ENCODE measurements at places on chromosomes 2 and 18.

- DNase-seq = no peak
Measured at GRCh38 chr2:229445019-229445418, 173.9 kb upstream of the PID1 start.

DNA sequence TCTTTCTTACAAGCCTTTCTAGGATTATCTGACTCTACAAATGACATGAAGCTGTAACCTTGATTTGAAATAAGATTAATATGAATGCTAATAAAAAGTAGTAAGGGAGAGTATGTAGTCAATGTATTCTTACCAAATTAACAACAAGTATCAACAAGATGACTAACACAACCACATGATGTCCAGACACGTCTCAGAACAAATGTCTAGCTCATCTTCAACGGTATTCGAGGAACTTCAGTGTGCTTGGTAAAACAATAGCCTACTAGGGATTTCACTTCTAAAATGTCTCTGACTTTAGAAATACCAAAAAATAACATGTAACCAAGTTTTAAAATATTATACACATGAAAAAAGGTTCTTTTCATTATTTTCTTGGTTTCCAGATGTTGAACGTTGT lies 3.4 kb downstream of the HDLBP start:
- DNase-seq = no peak

DNA sequence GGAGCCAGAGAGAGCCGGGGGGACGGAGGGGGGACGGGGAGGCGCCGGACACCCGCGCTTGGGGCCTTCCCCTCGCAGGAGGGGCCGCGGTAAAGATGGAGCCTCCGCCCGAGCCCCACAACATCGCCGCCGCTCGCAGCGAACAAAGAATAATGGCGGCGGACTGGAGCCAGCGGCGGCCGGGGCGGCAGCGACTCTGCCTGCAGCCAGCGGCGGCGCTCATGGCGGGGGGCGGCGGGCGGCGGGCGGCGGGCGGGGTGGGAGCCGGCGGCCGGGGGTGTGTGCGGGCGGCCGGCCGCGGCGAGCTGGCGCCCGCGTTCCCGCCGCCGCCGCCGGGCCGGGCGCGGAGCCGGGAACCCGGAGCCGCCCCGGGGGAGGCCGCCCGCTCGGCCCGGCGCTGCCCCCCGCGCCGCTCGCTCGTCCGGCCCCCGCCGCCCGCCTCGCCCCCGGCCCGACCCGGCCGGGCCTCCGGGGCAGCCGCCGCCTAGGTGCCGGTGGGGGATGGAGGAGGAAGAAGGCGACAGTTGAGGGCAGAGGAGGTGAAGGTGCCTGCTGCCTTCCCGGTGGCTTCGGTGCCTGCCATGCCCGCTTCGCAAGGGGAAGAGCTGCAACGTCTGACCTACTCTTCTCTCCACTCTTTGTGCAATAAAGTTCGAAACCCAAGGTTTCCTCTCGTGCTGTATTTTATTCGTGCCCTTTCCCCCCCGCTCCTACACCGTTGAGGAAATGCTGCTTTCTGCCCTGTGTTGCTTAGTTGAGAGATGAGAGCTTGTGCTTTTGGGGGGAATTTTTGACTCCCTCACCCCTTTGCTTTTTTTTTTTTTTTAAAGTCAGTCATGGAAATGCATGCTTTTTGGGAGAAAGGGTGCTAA lies 634 bp downstream of the CREB1 start:
- peak; percentile 62 for DNase-seq

DNA sequence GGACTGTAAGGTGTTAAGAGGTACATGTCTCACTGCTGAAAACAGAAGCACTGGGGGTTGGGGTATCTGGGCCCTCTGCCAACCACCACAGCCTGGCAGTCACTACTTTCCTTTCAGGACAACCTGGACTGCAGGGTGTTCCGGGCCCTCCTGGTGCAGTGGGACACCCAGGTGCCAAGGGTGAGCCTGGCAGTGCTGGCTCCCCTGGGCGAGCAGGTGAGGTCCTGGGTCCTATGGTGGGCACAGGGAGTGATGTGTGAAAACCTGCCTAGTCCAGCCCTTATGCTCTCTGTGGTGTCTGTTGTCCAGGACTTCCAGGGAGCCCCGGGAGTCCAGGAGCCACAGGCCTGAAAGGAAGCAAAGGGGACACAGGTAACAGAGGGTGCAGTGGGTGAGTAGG lies 40.0 kb downstream of the MARCO start:
- no peak for DNase-seq

DNA sequence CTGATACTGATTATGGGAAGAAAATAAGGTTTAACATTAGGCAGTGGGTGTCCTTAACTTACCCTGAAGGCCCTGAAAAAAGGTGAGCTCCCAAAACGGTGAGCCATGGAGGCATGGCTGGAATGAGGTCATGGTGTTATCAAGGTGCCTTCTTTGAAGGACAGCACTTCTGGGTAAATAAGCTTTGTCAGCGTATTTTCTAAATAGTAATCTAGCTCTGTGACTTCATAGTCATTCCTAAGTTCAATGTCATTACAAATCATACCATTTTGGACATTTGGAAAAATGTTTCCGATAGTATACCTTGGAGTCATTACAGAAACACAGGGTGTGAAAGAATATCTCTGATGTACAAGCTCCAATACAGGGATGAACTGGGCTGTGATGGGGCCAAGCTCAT lies 35.2 kb upstream of the CNGA3 start:
- no peak for DNase-seq

GRCh38 chr2:67841711-67842110 lies 221.1 kb downstream of the C1D start:
- DNase-seq = no peak

DNA sequence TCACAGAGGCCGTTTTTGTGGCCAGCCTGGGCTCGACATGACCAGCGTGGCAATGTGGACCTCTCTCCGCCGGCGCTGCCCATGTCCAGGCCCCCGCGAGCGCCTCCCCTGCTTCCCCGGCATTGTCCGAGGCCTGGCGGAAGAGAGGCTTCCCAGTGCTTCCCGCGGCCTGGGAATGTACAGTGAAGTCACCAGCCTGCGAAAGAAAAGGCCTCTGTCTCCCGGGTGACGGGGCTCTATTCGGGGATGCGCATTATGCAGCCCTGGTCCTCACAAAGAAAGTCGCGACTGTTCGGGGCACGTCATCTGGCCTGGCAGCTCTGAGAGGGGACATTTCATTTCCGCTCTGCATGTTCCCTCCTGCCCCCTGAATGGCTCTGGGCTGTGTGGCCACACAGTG lies 109.2 kb upstream of the AGAP1 start:
- DNase-seq = no peak

- no peak for DNase-seq
Measured at GRCh38 chr2:238227587-238228032, 12.2 kb downstream of the HES6 start.

GRCh38 chr2:168028362-168028761 lies 219.0 kb downstream of the STK39 start:
- no peak for DNase-seq

DNA sequence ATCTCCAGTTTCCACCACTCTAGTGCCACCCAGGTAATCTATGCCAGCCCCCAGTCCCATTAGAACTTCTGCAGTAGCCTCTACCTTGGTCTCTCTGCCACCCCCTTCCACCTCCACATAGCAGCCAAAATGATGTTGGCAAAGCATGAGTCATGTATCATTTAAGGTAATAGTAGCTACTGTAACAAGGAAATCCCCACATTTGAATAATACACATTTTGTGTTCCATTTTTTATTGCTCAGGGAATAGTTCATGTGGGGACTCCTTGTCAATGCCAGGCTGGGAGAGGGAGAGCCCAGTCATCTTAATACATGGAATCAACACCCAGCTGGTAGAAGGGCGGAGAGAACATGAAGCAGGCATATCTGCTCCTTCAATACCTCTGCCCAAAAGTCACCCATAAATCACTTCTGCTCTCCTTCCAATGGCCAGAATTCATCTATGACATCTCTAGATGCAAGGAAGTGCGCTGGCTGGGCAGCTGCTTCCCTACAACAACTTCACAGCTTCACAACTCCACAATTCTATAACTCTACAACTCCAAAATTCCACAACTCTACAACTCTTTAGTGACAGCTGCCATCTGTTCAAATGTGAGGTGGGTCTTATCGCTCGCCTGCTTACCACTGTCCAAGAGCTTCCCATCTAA lies 70.6 kb upstream of the GLS start:
- DNase-seq = no peak

GRCh38 chr2:68250652-68251186 lies 1.6 kb downstream of the PPP3R1 start:
- DNase-seq = no peak

DNA sequence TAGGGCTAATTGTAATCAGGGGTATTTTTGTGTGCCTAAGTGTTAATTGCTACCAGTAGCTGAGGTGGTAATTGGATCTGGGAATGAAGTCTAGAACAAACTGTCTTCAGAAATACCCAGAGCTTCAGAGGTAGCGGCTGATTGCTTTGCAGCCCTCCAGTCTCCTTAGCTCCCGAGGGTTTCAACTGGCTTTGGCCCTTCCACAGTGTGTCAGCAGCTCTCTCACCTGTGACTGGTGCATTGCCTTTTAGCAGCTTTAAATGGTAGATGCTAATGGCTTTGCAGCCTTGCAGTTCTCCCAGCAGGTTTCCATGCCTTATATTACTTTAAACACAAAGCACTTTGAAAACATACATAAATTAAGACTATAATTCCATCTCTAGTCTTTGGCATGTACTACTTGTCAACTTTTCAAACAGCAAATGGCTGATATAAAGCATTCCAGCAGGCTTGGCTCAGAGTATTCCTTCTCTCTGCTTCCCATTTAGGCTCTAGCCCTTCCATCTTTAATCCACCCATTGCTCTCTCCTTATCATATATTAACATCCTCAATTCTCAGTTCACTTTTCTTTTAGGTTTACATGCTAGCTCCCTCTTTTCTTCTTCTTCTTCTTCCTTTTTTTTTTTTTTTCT lies 156.4 kb upstream of the GALNT13 start:
- DNase-seq = no peak

- no peak for DNase-seq
Measured at GRCh38 chr18:49155857-49156256, 205.1 kb upstream of the SMAD7 start.

- no peak for DNase-seq
Measured at GRCh38 chr2:237475704-237476141, 11.3 kb upstream of the MLPH start.

- DNase-seq = no peak
Measured at GRCh38 chr2:196365145-196365544, 193.8 kb upstream of the STK17B start.

DNA sequence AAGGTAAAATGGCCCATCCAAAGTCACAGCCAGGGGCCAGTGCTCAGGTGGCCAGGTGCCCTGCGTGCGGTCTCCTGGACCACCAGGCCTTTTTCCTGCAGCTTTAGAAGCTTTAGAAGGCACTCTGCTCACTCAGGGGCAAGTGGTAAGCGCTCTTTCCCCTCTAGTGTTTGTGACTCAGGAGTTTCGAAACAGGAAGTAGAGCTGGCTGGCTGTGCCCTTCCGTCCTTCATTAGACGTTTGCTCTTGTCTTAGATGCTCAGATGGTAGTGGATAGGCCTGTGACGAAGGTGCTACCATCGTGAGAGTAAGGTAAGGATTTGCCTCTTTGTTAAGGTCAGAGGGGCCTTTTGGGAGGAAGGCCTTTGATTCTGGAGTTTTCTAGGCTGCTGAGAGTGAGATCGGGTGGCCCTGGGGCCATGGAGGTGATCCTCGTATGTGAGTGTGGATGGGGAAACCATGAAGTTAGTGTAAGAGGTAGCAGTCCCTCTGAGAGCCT lies at the start of gene CASP8:
CASP8 (plus strand) TSS at position 235 of the 499 bp plus-strand sequence. CDS start 5,951 bp downstream, outside the sequence.
- DNase-seq = no peak

DNA sequence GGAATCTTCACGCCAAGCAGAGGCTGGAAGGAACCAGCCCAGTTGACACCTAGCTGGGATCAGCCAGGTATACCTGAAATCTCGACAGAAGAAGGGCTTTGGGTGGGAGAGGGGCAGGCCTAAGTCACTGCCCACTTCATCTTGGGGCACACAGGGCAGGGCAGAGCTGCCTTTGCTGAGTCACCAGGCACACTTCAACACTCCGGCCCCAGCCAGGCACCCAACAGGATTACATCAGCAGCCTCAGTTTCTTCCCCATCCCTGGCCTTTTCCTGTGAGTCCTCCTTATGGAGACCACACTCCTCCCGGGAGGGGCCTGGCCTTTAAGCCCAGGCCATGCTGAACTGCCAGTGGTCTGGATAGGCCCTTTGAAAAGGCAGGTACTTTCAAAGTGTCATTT lies 201.7 kb upstream of the HS6ST1 start:
- no peak for DNase-seq

DNA sequence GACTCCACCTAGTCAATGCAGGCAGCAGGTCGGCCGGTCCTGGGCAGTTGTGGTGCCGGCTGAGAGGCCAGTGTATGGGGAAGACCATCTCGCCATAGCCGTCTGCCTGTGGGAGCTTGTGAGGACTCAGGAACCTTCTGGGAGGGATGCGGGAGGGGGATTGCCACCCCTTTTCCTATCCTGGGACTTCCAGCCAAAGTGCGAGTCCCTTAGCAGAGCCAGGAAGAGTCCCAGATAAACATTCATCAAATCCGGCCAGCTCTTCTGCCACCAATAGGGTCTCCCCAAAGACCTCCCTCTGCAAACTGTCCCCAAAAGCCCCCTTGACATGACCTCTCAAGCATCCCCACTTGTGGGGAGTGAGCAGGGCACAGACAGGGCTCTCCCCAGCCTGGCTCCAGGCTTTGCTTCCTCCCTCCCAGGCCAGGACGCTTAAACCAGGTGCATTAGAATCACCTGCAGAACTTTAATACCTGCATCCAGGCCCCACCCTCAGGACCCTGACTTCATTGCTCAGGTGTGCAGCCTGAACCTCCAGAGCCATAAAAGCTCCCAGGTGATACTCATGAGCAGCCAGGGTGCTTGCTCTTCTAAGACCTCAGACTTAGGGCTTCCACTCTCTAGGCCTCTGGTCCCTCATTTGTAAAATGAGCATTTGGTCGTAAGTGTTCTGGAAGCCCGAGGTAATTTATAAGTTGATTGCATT lies 159.3 kb downstream of the CAPN13 start:
- DNase-seq = no peak

GRCh38 chr2:128234613-128235012 lies 84.1 kb downstream of the HS6ST1 start:
- DNase-seq = peak; percentile 26

- DNase-seq = no peak
Measured at GRCh38 chr18:31996007-31996406, 22.6 kb upstream of the RNF125 start.

DNA sequence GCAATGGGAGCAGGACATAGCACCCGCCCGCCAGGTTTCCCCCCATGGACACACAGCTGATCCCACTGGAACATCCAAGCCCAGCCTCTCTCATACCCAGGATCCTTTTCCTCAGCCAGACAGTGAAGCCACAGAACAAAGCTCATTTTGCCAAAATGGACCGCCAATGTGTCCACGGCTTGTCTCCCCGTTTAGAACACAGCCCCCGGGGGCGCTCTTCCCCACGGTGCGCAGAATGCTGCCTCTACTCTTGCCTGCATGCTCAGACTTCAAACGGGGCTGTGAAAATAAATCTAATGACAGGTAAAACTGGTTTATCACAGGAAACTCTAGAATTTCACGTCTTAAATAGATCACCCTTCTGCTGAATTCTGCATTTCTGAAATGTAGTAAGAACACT lies 548.5 kb upstream of the ID2 start:
- DNase-seq = no peak
